ENCODE measurements at places on chromosomes 3 and 15. TPM values are rescaled to one million over a fixed set of nuclear protein-coding genes. Genes with fewer than 3 reads are reported as not detected.

GRCh38 chr15:55879181-55879580 lies 114.2 kb downstream of the NEDD4 start:
- H3K27ac ChIP-seq: no peak overlapping the region
- H3K4me1 ChIP-seq: no peaks in the 10 kb centered on the region
- no peak overlapping the region for H3K4me3 ChIP-seq
- DNase-seq: no peak

GRCh38 chr15:99706557-99707303 lies 26.5 kb downstream of the LYSMD4 start:
- peak overlapping the region; percentile 59 for H3K27ac ChIP-seq
- no peaks in the 10 kb centered on the region for H3K27me3 ChIP-seq
- peak; percentile 44 for DNase-seq
- H3K36me3 ChIP-seq: peaks cover 3% of the 10 kb centered on the region
- peak overlapping the region; percentile 43 for H3K4me3 ChIP-seq

The SOX14 gene
- total RNA-seq: not detected

The LIPH gene
- total RNA-seq: not detected

DNA sequence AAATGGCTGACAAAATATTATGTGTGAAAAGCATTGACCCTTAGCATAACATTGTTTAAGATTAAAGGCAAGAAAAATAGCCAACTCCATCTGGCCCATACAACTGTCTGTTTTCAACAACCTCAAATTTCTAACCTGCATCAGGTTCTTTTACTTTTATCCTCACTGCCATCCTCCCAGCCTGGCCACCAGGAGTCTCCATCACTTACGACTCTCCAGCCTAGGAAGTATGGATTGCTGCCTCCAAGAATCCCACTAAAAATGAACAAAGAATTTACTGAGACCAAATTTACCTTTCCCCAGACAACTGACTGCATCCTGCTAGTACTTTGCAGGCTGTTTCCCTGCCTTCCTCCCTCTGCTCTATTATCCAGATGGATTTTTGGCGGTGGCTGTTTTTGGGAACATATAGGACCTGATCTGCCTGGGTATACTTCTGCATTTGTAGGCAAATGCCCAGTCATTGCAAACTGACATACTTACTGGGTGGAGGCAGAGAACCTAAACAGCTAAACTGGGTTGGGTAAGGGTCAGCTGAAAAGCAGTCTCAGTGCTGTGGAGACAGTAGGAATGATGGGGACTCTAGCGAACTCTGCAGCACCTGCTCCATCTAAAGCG lies 144.2 kb downstream of the GHSR start:
- no peaks in the 10 kb centered on the region for H3K27me3 ChIP-seq
- H3K27ac ChIP-seq: no peak overlapping the region
- peaks cover 12% of the 10 kb centered on the region for H3K36me3 ChIP-seq

The HDAC11 gene
- total RNA-seq: 8.0 TPM

DNA sequence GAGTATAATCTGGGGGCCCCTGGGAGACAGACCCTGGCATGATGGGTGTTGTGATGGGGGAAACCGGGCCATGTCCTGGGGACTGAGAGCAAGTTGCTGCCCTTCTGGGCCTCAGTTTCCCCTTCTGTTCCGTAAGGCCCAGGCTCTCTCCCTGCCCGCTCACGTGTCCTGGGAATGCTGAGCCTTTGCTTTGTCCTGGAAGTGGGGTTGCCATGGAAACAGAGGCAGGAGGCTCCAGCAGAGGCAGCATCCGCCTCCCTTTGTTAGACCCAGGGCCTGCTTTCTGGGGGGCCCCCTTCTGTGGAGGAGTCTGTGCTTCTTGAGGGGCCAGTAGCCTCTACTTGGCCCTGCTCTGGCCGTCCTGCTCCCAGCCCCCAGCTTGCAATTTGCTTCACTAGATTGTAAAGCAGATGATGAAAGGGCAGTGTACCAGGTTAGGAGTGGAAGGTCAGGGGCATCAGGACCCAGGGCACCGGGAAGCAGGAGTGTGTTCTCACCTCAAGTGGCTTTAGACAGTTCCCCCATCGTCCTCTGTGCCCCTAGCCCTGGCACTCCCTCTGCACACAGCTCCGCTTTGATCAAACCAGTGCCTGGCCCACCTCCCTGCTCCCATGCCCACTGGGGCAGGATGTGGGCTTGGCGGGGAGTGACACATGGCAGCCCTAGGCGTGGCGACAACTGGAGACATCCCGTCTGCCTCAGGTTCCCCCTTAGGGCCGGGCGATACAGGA lies 105.6 kb downstream of the FBLN2 start:
- peak; percentile 56 for DNase-seq
- H3K27ac ChIP-seq: no peak overlapping the region
- no peaks in the 10 kb centered on the region for H3K36me3 ChIP-seq
- H3K4me3 ChIP-seq: peak overlapping the region; percentile 30
- H3K4me1 ChIP-seq: no peaks in the 10 kb centered on the region

The ITIH1 gene
- not detected for total RNA-seq

The GHRL gene
- 2.5 TPM for total RNA-seq

- H3K27ac ChIP-seq: no peak overlapping the region
- H3K27me3 ChIP-seq: peaks cover 60% of the 10 kb centered on the region
- H3K36me3 ChIP-seq: no peaks in the 10 kb centered on the region
- peak overlapping the region; percentile 68 for H3K4me3 ChIP-seq
- DNase-seq: no peak
- peaks cover 6% of the 10 kb centered on the region for H3K4me1 ChIP-seq
Measured at GRCh38 chr3:27723815-27724458, 1.8 kb upstream of the EOMES start.

The OR5K2 gene
- total RNA-seq: not detected

DNA sequence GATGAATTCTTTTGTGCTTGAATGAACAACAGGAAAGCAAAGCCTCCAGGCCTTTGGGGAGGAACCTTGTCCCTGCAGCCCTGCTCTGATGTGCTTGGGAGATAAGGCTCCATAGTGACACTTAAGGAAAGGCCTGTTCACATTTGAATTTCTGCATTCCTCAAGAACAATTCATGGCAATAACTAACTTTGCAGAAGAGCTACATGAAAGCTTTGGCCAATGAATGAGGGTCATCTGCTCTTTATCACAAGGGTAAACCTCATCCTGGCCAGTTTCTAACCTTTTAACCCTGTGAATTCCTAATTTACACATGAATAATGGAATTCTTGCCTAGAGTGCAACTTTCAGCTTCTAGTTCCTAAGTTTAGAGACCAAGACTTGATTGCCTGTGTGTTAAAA lies 5.6 kb downstream of the PRTG start:
- no peak overlapping the region for H3K27ac ChIP-seq
- H3K36me3 ChIP-seq: no peaks in the 10 kb centered on the region
- no peak for DNase-seq
- no peak overlapping the region for H3K4me3 ChIP-seq
- H3K4me1 ChIP-seq: no peaks in the 10 kb centered on the region

The CAND2 gene
- total RNA-seq: 5.0 TPM

The TMIE gene
- 5.2 TPM for total RNA-seq

GRCh38 chr3:148084931-148085330 lies 612.8 kb upstream of the AGTR1 start:
- no peaks in the 10 kb centered on the region for H3K4me1 ChIP-seq
- H3K36me3 ChIP-seq: no peaks in the 10 kb centered on the region
- DNase-seq: no peak
- no peaks in the 10 kb centered on the region for H3K27me3 ChIP-seq

- H3K27ac ChIP-seq: no peak overlapping the region
- DNase-seq: no peak
- H3K36me3 ChIP-seq: no peaks in the 10 kb centered on the region
- no peaks in the 10 kb centered on the region for H3K4me1 ChIP-seq
- H3K27me3 ChIP-seq: no peaks in the 10 kb centered on the region
Measured at GRCh38 chr15:82890995-82891390, 61.5 kb downstream of the HOMER2 start.

DNA sequence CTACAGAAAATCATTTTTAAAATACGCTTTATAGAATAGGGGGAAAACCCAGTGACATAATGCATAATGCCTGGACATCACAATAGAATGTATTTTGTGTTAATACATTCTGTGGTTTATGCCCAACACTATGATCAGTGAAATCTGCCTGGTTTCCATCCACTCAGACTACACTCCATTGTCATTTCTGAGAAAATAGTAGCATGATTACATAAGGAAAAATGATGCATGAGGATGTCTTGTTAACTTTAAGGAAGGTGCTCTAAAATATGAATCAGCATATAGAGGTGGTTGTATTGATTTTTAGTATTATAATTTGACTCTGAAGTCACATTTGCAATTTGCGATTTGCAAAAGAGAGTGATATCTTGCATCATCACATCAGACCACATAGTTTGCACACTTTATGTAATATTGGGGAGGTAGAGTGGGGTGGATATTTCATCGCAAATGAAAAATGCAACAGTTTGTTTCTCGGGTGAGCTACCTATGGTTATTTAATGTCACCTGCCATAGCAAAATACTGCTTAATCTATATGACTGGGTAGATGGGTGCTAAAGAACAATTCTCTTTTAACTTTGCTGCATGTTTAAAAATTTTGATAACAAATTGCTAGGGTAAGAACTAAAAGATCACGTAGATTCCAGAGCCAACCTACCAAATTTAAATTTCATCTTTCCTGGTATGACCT lies 403.9 kb downstream of the IL5RA start:
- DNase-seq: no peak
- H3K36me3 ChIP-seq: no peaks in the 10 kb centered on the region
- no peak overlapping the region for H3K27ac ChIP-seq
- no peaks in the 10 kb centered on the region for H3K27me3 ChIP-seq

DNA sequence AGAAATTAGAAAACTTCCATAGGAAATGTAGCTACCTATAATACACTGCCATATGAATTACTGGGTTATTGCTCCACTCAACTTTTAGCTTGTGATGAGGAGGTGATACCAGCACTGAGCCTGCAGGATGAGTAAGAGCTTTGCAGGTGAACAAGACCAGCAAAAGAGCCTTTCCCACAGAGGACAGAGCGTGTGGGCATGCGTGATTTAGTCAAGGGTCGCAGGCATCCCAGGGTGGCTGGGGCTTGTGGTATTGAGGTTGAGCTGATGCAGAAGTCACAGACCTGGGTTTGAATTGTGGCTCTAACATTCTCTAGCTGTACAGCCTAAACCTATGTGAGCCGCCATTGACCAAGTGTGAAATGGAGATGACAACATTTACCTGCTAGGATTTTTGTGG lies 5.6 kb downstream of the NRROS start:
- H3K36me3 ChIP-seq: no peaks in the 10 kb centered on the region
- H3K4me1 ChIP-seq: peaks cover 28% of the 10 kb centered on the region
- no peak overlapping the region for H3K4me3 ChIP-seq

Data from naive thymus-derived CD4-positive, alpha-beta T cell (primary cell).